Vagina (tissue), 2 donors: ENCODE measurements at places on chromosomes 11 and 22. TPM values are rescaled to one million over a fixed set of nuclear protein-coding genes. Genes with fewer than 3 reads are reported as not detected.

DDI1 gene
- not detected for total RNA-seq

DNA sequence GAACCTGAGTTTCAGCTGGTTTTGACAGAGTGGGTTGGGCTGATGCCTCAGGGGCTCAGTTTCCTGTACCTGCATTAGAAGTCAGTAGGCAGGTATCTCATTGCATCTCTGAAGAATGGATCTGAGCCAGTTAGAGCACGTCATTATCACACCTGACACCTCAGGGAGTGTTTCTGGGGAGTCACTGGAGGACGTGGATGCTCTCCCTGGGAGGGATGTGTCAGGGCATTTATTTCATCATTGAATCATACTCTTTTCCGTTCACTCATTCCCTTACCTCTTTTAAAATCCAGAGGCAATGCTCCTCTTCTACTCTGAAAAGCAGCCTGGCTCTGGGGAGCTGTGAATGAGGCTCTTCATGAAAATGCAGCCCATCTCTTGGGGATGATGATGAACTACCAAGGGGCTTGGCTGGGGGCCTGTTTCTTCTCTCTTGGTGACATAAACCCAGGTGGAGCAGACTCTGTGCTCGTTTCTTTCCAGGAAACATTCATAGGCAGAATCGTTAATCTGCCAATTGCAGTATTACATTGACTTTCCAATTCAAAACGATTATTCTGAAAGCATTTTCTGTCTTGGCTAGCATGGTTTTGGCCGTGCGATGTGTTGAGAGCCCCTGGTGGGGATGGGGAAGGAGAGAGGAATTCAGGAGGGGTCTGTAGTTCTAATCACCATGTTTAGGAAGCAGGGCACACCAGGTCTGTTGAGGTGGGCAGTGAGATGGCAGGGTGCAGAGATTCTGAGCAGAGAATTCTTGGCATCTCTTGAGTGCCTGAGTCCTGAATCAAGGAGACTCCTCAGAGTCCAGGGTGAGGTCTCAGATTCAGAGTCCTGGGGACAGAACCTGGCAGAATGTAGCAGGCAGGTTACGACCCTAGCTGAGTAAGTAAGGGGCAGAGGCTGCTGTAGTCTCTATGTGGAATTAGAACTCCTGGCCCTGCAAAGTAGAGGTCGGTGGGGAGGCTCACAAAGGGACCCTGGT, 12.6 kb downstream of the PARVA start:
- DNase-seq = no peak

GGTLC2 gene
- total RNA-seq = not detected

- DNase-seq = no peak
These were observed 62.4 kb downstream of the TNRC6B start for GRCh38 chr22:40240160-40240559.

GRCh38 chr11:118042796-118043195, 34.1 kb upstream of the TMPRSS4 start:
- no peak for DNase-seq
